Mucosa of descending colon (tissue), 3 donors: ENCODE measurements at places on chromosomes 4 and X. TPM values are rescaled to one million over a fixed set of nuclear protein-coding genes. Genes with fewer than 3 reads are reported as not detected.

The WDR1 gene
- total RNA-seq = 467 TPM

The VCX3A gene
- not detected for total RNA-seq

The SPANXN3 gene
- not detected for total RNA-seq

The NAP1L3 gene
- total RNA-seq = 4.7 TPM

The UGT2B15 gene
- total RNA-seq = 61.8 TPM

The NAP1L2 gene
- 5.9 TPM for total RNA-seq

The RBMXL3 gene
- total RNA-seq = not detected

The PCDH18 gene
- 35.2 TPM for total RNA-seq

DNA sequence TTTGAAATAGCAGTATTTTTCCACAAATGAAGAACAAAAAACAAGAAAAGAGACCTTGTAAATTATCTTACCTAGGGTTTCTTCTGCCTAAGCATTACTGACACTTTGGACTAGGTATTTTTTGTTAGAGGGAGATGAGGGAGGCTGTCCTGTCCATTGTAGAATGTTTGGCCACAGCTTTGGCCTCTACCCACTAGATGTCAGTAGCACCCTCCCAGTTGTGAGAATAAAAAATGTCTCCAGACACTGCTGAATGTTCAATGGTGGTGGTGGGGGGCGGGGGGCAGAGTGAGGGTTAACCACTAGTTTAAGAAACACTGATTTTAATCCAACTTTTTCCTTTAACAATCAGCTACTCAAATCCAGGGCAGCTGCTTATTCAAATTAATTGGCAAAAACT is 25.8 kb downstream of the OTUD4 start:
- no peak for DNase-seq

- no peak for DNase-seq
These were observed 5.1 kb downstream of the AFF1 start for GRCh38 chr4:86939729-86940575.

GRCh38 chr4:102328045-102328444 is 17.2 kb downstream of the SLC39A8 start:
- no peak for DNase-seq

- no peak for DNase-seq
These were observed 632 bp downstream of the CCSER1 start for GRCh38 chr4:90127706-90128345.

GRCh38 chr4:69754926-69755580 is 5.4 kb downstream of the SULT1B1 start:
- DNase-seq = no peak

DNA sequence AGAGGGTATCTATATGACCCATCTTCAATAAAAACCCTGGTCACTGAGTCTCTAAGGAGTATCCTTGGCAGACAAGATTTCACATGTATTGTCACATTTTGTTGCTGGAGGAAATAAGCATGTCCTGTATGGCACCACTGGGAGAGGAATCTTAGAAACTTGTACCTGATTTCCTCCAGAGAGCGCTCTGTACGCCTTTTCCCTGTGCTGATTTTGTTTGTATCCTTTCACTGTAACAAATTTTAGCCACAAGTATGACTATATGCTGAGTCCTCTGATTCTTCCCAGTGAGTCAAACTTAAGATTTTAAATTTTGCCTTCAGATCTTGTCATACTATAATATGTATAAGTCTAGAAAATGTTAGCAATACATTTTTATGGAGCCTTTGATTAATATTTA is 102.8 kb downstream of the ITIH6 start:
- no peak for DNase-seq

- peak; percentile 45 for DNase-seq
These were observed 173.9 kb upstream of the KLF3 start for GRCh38 chr4:38489924-38490639.

DNA sequence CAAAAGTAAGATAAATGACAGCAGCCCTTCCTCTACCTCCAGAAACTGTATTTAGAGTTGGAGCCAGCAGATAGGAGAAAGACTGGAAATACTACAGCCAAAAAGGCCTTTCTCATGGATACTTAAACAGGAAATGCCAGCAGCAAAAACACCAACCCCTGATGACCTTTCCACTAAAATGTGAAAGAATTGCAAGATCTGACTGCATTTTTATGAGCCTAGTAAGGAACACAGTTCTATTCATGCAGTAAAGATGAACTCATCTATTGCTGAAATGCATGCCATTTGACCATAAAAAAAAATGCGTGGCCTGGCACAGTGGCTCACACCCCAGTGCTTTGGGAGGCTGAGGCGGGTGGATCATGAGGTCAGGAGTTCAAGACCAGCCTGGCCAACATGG is 19.9 kb downstream of the ABCG2 start:
- no peak for DNase-seq

DNA sequence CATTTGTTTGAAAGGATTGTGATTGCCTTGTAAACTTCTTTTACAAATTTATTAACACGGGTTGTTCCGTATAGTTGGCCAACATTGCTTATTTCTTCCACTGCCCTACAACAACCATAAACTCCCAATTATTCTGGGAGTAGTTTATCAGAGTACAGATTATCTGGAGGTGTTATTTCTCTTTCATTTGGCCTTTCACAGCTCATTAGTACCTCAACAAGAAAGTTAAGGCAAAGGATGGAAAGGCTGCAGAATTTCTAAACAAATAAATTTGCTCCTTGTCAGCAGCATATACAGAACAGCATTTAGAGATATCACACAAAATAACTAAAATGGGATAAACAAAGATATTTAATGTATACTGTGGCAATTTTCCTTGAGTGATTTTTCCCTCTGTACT is 548.8 kb downstream of the DMD start:
- DNase-seq = no peak

GRCh38 chr4:67109276-67109675 is 436.0 kb downstream of the CENPC start:
- no peak for DNase-seq

GRCh38 chr4:166996216-166996615 is 238.1 kb downstream of the SPOCK3 start:
- DNase-seq = no peak

DNA sequence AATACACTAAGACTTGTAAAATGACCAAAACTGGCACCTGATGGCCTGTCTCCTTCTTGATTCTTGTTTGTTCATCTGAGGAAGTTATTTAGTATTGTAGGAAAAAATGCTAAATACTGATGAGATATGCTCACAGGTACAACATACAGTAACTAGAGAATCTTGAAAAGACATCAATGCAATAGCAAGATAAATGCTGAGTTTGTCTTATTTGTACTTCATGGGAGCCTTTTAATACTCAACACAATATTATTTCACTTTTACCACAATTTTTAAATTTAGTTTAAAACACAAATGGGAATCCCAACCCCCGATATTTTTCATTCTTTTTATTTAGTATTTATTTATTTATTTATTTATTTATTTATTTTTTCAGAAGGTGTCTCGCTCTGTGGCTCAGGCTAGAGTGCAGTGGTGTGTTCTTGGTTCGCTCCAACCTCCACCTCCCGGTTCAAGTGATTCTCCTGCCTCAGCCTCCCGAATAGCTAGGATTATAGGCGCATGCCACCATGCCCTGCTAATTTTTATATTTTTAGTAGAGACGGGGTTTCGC is 12.1 kb downstream of the HHIP start:
- DNase-seq = no peak

GRCh38 chr4:15213302-15213970 is 211.2 kb downstream of the CPEB2 start:
- no peak for DNase-seq

DNA sequence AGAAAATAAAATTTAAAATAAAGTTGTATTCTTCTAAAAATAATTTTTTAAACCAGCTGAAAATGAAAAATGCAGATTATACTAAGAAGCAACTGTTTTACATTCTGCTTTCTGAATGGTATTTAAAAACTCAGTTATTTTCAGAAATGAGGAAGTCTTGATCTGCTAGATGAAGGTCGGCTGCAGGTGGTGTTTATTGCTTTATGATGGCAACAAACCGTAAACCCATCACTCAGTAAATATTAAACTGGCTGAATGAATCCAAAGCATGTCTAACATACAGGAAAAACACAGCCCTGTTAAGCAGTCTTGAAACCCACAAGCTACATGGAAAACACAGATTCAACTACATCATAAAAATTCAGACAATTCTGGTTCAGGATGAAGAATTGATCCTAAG is 29.3 kb downstream of the DYNLT3 start:
- DNase-seq = peak; percentile 52

DNA sequence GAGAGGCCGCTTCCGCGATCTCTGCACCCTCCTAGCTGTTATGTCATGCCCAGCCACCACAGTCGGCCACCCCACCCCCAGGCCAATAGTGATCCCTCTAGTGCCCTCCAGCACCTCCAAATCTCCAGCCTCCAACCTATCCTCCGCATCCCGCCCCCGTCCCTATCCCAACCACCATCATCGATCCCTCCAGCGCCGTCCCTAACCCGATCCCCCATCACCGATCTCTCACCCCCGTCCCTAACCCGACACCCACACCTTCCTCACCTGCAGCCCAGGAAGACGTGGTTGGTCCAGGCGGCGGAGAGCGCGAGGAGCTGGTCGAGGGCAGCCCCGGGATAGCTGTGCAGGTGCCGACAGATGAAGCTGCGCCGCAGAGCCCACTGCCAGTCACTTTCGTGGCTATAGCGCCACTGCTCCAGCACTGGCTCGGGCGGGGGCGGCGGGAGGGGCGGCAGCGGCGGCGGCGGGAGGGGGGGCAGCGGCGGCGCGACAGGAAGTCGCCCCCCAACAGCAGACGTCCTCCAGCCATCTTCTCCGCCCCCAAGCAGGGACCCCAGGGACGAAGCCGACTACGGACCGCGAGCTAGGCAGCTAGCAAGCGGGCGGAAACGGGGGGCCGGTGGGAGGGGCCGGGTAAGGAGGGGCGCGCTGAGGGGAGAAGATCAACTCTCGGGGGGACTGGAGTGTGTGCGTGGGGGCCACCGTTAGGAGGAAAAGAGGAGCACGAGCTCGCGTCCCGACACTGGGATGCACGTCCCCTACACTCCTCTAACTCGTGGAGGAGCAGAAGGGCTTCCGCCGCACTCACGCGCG is 552 bp downstream of the NKRF start:
- peak; percentile 59 for DNase-seq

DNA sequence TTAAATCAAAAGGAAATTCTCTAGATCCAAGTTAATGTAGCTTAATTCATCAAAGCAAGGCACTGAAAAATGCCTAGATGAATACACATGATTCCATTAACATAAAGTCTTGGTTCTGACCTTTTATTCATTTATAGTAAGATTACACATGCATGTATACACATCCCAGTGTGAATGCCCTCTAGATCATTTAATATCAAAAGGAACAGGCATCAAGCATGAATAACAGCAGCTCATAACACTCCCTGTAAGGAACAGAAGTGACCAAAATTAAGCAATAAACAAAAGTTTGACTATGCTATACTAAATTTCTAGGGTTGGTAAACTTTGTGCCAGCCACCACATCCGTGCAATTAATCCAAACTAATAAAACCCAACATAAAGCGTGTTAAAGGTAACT is 511.5 kb downstream of the SPIN4 start:
- DNase-seq = no peak

DNA sequence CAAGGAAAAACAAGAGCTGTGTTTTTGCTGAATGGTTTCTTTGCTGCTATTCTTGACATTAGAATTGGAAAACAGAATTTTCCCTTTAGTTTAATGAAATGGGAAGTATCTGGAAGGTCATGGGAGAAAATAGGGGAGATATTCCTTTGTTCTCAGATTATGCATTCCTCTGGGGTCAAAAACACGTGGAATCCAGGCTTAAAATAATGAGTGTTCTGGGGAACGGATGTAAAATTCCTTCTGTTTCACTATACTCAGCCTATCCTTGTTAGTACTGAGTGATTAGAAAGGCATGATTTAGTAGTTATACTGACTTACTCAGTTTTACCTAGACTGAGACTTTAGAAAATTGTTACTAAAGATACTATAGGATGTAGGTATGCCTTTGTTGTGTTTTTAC is 107.3 kb downstream of the ARHGAP10 start:
- no peak for DNase-seq

- DNase-seq = no peak
These were observed 498.4 kb downstream of the BCOR start for GRCh38 chrX:39599339-39599738.

- DNase-seq = no peak
These were observed 1455.9 kb downstream of the ADGRL3 start for GRCh38 chr4:62656006-62656405.

- no peak for DNase-seq
These were observed 77.9 kb downstream of the JAKMIP1 start for GRCh38 chr4:6122496-6122895.

DNA sequence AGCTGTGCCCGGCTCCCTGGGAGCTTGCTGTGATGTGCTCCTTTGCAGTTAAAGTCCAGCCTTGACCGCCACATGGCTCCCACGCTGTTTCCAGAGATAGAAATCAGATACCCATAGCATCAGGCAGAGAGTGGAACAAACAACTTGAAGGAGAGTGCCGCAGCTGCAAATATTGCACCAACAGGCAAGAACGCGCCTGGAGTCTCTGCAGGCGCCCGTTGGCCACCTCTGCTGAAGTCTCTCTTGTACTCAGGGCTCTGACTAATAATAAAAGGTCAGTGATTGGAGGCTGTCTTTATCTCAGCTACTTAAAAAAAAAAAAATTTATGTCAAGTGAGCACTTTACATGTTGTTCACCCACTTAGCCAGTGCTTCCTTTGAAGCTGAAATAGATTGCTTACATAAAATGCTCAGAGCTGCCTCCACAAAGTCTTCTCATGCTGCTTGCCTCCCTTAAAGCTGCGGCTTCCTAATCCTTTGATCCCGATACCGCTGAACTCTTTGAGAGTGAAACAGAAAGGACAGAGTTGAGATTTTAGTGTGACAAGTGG is 30.9 kb upstream of the TENM3 start:
- no peak for DNase-seq

- DNase-seq = no peak
These were observed 68.8 kb upstream of the PPP1R2C start for GRCh38 chrX:42846741-42847140.

GRCh38 chr4:142708231-142708630 is 137.9 kb downstream of the INPP4B start:
- DNase-seq = no peak

GRCh38 chrX:138765051-138765450 is 53.5 kb upstream of the FGF13 start:
- no peak for DNase-seq

DNA sequence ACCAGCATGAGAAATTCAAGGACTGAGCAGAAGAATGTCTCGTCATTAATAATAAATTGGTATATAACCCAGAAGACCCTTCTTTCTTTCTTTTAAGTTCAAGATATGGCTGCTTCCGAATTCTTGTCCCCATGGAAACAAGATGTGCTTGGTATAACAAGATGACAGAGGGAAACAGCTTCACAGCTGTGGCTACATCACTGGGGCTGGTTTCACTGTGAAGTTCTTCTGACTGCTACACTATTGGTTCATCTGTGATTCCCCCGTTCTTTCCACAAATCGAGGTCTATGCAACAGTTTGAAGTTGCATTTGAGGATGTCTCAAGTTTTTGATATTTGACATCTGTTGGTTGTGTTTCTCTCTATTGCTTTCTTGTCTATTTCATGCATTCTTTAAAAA is 12.3 kb upstream of the DTHD1 start:
- DNase-seq = no peak

DNA sequence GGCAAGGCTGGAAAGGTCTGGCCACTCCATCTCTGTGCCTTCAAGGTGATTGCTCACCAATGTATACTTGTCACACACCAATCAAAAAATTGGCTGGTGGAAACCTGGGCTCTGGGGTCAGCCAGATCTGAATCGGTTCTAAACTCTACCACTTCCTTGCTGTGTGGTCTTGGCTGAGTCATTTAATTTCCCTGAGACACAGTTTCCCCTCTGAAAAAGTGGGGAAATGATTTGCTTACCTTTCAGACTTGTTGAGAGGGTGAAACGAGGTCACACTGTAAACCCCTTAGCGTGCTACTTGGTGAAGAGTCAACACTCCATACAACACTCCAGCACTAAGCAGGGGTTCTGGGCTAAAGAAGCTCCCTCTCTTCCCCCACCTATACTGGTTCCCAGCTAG is 252.3 kb upstream of the ZIC3 start:
- DNase-seq = no peak
